OCI-LY7 (cell line): ENCODE measurements at places on chromosomes 16 and 17.

DNA sequence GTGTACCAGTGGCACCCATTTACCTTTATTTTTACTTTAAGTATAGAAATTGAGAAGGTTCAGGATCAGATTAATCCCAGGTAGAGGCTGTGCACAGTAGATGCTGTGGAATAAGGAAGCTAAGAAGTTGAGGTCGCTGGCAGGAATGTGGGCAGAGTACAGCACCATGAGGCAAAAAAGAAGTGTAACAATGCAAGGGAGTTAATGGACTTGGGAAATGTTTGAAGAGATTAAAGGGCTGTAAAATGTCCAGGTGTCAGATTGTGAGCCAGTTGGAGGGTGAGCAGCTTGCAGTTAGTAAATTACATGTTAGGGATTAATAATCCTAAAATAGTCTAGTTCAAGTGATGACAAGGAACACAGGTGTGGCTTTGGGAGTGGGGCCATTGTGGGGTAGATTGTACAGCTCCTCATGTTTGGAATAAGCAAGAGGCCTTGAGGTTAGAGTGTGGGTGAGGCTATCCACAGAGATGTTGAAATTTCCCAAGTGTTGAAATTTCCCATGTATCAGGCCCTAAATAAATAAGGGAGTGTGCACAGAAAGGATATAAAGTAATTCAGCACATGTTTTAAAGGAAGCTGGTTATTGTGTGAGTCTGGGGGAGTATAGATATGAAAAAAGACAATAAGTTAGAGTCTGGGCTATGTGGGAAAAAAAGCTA lies 21.5 kb downstream of the TAT start:
- DNase-seq, result no peak

DNA sequence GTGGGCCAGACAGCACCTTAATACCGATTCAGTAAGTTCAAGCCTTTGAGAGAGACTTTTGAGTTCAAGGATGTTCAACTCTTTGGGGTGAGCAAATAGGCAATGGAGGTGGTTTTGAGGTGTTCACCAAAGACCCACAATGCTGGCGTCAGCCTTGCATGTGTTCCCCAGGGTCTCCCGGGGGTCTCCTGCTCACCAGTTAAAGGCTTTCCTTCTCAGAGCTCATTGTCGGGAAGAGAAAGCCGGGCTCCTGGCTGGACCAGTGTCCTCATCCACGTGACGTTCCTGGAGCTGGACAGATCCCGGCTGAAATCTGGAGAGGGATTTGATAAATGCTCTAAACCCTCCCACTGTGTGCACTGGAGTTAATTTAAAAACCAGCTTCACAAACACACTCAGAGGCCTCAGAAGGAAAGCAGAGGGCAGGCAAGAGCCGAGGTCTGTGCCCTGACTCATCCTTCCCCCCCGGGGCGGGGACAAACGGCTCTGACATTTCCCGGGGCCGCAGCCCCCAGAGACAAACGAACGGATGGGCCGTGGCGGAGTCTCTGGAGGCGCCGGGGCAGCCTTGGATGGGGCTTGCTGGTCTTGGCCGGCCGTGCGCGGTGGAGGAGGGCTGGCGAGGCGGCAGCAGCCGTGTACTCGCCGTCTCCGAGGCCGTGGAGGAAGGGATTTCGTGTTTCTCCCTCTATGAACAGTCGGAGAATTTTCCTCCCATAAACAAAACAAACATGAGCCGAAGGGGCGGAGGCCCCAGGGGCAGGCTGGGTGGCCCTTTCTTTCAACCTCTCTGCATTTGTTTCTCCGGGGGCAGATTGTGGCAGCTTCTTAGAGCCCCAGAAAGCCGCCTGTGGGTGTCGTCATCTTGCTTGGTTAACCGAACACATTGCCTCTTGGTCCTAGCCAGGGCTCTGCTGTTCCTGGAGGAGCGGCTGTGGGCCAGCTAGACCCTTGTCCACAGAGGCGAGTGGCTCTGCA lies 94.2 kb downstream of the NTN1 start:
- no peak for DNase-seq

DNA sequence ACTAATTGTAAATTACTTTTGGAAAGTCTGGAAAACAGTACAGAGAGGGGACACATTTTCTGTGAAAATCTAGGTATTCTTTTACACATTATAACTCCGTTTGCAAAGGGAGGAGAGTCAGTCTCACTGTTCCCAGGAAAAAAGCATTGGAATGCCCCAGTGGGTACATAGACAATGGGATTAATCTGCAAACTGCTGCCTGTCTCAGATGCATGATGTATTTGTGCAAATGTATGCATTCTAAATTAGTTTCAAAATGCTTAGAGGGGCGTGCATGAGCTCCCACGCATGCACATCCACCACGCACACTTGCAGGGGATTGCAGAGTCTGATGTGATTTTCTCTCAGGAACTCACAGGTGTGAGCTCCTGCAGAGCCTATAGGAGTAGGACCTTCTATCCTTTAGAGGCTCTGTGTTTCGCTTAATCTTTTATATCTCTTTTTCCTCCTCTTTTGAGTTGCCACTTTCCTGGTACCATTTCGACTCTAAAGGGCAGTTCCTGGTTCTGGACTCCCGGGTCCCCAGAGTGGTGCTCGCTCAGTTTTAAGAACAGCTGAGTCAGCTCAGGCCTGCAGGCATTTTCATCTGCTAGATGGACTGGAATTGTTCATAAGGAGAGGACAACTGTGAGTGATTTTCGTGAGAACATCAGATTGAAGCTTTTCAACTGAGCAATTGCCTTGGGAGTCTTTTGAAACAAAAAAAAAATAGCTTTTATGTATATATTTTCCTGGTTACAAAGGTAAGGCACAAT lies 1.1 kb downstream of the BCO1 start:
- no peak for DNase-seq

- DNase-seq, result no peak
These were observed 16.5 kb downstream of the CHMP6 start for GRCh38 chr17:81008140-81008539.

DNA sequence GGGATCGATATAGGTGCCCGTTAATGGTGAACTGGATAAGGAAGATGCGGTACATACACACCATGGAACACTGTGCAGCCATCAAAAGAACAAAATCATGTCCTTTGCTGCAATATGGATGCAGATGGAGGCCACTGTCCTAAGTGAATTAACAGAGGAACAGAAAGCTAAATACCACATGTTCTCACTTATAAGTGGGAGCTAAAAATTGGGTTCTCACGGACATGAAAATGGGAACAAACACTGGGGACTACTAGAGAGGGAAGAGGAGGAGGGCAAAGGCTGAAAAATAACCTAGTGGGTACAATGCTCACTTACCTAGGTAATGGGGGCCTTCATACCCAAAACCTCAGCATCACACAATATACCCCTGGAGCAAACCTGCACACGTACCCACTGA lies 302.6 kb downstream of the XYLT1 start:
- no peak for DNase-seq

- DNase-seq, result no peak
These were observed 241.0 kb downstream of the XYLT1 start for GRCh38 chr16:17229766-17230165.

DNA sequence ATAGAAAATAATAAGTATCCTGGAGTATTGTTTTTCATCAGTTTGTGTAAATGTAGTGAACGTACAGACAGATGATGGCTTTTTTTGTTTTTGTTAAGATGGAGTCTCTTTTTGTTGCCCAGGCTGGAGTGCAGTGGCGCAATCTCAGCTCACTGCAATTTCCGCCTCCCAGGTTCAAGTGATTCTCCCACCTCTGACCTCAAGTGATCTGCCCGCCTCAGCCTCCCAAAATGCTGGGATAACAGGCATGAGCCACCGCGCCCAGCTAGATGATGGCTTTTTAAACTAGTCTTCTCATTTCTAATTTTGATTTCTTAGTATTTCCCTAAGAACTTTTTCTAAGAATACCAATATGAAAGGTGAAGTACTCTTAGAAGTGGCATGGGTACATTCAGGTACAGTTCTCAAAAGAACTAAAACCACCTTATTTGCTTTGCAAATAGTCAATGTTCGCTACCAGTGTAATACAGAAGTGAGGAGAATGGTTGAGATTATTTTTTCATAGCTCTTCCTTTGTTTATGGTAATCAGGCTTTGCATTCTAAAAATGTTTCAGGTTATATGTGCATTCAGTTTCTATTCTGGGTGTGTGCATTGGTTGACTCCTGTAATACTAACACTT lies 34.2 kb downstream of the TTC19 start:
- no peak for DNase-seq

GRCh38 chr17:18025945-18026776 lies 12.8 kb downstream of the ATPAF2 start:
- no peak for DNase-seq

- no peak for DNase-seq
These were observed 53.8 kb downstream of the MRC2 start for GRCh38 chr17:62681061-62681938.

GRCh38 chr16:56108724-56109123 lies 82.6 kb upstream of the GNAO1 start:
- DNase-seq, result no peak

GRCh38 chr17:50944054-50944901 lies 78.1 kb upstream of the TOB1 start:
- DNase-seq, result peak; percentile 41

GRCh38 chr17:49316258-49316570 lies 45.8 kb downstream of the ZNF652 start:
- peak; percentile 56 for DNase-seq

GRCh38 chr17:2736956-2737355 lies 12.5 kb downstream of the CCDC92B start:
- DNase-seq, result no peak

DNA sequence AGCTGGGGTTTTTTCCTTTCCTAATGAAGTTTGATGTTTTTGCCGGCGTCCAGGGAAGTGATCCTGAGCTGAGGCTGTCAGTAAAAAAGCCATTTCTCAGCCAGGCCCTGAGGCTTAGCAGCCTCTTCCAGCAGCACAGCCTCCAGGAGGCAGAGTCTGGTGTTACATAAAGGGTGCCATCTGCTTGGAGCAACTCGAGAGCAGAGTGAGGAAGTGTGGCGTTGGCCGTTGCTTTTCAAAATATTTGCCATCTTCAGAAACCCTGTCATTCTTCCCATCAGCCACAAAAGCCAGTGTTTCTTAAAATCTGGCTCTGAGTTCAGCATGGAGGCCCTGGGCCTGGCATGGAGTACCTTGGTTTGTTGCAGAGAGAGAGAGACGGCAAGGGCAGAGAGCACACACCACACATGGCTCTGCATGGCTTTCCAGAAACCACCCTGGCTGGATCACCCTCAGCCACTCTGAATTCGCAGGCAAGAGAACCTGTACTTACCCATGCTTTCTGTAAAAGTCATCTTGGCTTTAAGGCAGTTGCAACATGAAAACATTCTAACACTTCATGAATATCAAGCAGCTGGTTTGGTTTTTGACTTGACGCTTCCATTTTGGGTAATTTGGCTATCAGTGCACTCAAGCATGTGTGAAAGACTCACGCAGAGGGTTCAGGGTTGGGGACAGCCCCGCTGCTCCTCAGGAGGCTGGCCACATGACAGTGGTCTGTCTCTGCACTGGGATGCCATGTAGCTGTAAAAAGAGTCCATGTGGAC lies 21.0 kb downstream of the PMM2 start:
- DNase-seq, result no peak
